Activated CD4-positive, alpha-beta memory T cell treated with anti-CD3 and anti-CD28 coated beads, Interleukin-2, amount 10 ng/mL, durations not matched to agents 7 days and 5 days (primary cell): ENCODE measurements at places on chromosomes 7 and 10. TPM values are rescaled to one million over a fixed set of nuclear protein-coding genes. Genes with fewer than 3 reads are reported as not detected.

DNA sequence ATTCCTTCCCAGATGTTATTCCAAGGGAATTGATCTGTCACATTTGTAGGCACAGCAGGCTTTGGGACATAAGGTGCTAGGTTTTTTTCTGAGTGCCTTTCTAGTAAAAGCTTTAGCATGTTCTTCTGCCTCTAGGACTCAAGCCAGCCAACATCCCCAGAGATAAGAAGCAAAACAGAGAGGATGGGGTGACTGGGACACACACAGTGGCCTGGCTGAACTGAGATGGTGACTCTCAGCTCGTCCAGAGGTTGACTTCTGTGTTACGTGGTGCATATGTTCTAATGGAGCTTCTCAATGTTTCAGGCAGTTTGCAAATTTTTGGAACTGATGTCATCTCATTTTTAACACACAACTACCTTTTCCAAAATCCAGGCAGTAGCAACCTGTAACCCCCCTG lies 188.1 kb upstream of the CELF2 start:
- no peak for DNase-seq

DNA sequence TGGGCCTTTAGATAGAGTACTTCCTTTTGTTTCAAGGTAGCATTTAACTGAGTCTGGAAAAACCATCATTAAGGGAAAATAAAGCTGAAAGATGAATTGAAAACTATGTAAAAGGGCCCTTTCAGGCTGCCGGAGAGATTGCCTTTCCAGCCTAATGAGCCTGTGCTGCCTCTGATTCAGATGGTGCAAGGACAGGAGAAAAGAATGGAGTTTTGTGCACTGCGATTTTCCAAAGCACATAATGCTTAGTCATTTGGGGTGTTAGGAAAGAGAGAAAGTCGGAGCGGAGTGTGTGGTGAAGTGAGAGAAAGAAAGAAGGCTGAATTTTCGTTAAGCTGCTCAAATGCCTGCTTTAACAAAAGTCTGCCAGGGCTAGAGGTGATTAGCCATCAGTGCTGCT lies 259.7 kb downstream of the PAXIP1 start:
- no peak for DNase-seq

- DNase-seq, result no peak
These were observed 112.6 kb downstream of the SH3PXD2A start for GRCh38 chr10:103742824-103743223.

DNA sequence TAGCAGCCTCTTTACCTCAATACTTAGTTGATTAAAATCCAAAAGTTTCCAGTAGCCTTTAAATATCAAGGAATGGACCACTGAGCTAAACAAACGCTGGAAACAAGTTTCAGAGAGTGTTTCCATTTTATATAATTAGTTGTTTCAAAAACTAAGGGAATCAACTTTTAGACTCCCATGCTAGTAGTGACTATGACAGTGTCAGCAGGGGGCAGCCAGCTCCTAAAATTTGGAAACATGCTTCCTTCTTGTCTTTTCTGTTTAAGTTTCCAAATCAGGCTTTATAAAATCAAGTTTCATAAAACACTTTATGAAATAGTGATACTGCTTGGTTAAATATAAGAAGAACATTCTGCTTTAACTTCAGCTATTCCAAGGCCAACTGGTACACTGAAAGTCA lies 138.2 kb upstream of the TMEM229A start:
- no peak for DNase-seq

GRCh38 chr10:65394502-65395297 lies 1531.1 kb upstream of the LRRTM3 start:
- no peak for DNase-seq

GRCh38 chr10:43214956-43215561 lies 51.8 kb downstream of the RASGEF1A start:
- no peak for DNase-seq

DNA sequence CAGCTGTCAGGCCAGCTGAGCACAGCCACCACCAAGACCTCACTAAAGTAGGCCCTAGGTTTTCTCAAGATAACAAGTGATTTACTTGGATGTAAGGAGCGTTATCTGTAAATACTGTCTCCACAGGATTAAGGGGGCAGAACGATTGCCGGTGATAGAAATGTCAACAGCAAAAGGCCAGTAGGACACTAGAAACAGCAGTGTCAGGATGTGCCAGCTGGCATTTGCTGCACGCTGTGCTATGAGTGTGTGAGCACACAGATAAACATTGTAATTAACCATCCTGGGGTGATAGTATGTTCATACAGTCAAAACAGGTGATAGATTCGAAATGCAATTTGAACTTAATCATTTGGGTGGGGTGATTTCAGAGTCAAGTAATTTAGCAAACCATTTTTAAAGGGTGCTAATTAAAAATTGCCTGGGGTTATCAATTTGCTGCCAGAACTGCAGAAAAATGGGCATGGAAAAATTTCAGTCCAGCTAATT lies 36.3 kb upstream of the NOBOX start:
- no peak for DNase-seq

DNA sequence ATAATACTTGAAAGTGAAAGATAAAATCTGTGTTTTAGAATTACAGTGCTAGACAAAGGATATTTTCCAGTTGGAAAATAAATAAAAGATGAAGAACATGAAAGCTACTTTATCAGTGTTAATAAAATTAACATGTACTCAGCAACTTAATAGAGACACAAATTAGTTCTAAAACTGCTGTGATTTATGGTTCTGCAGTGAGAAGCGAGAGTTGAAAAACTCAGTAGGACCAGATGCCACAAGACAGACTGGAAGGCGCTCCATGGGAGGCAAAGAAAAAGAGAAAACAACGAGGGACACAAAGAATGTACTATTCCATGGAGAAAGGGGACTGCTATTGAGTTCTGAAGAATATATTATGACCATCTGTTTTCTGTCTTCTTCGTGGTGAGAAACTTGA lies 590.4 kb downstream of the PHTF2 start:
- DNase-seq, result no peak

DNA sequence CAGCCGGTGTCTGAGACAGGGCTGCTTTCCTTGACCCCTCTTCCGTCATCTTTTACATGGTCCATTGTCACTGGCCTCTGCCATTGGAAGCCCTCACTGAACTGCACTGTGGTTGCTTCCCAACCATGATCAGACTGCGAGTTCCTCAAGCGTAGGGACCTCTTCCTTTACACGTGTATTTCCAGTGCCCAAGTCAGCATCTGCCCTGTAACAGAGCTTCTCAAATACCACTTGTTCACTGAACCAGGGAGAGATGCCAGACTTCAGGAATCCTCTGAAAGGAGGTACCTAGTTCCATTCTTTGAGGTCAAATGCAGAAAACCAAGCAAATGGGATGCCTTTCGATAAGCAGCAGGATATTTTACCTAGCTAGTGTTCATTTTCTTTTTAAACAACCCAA lies 145.1 kb downstream of the NRP1 start:
- no peak for DNase-seq

GRCh38 chr10:1731592-1731991 lies 5.7 kb downstream of the ADARB2 start:
- DNase-seq, result no peak

GRCh38 chr7:517774-518629 lies 1.6 kb downstream of the PDGFA start:
- no peak for DNase-seq

- no peak for DNase-seq
These were observed 27.6 kb downstream of the DRGX start for GRCh38 chr10:49368256-49368655.

- DNase-seq, result no peak
These were observed 72.3 kb upstream of the DNAJB12 start for GRCh38 chr10:72426986-72427385.

DNA sequence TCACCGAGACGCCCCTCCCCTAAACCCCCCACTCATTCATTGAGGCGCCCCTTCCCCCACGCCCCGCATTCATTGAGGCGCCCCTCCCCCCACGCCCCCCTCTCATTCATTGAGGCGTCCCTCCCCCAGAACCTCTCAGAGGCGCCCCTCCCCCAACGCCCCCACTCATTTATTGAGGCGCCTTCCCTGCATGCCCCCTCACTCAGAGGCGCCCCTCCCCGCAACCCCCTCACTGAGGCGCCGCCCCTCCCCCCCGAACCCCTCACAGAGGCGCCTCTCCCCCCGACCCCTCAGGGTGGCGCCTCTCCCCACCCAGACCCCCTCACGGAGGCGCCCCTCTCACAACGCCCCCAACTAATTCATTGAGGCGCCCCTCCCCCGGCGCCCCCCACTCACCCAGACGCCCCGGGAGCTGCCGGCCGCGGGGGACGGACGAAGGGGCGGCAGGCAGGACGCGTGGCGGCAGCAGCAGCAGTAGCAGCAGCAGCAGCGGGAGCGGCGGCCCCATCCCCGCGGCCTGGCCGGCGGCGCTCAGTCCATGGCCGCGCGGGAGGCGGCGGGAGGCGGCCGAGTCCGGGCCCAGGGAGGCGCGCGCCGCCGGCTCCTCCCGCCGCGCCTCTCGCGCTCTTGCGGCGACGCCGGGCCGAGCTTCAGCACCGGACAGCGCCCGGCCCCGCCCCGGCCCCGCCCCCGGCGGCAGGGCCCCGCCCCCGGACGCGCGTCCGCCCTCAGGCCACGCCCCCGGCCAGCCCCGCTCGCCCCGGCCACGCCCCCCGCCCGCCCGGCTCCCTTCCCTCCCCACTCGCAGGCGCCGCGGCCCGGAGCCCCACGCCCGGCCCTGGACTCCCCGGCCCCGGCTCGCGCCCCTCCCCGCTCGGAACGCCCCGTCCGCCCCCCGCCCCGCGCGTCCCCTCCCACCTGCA lies at the start of gene PTPRN2:
TSS of gene PTPRN2 (minus strand) at position 662 of the 923 bp plus-strand sequence.
- DNase-seq, result peak; percentile 62

DNA sequence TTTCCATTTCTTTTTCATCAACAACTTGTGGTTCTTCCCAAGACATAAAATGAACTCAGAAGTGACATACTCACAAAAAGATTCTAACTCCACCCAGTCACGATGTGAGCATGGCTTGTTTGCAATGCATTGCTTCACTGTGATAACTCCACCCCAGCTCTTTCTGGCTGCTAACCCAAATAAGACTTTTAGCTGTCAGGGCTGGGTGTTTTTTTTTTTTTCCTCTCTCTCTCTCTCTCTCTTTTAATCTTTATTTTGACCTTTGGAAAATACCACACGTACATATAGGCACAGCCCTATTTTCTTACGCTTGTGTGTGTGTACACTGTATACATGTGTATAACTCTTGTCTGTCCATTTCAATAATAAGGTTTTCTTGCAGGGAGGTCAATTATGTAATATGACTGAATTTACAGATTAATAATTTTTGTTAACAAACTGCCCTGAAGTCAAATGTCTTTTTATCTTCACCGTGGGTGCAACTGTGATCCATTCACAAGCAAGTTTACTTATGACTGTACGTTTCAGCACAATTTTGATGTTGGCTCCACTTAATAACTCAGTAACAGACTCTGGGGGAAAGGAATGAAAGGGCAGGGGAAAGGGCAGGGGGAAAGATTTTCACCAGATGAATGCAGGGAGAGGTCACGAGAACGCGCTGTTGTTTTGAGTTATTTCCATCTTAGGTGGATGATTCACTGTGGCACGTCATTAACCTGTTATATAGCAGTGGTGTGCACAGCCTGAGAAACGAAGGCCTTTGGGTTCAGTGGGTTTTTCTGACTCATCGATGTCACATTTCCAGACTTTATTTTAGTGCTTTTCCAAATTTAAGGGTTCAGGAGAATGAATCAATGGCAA lies 49.1 kb downstream of the APBB1IP start:
- peak; percentile 74 for DNase-seq

DNA sequence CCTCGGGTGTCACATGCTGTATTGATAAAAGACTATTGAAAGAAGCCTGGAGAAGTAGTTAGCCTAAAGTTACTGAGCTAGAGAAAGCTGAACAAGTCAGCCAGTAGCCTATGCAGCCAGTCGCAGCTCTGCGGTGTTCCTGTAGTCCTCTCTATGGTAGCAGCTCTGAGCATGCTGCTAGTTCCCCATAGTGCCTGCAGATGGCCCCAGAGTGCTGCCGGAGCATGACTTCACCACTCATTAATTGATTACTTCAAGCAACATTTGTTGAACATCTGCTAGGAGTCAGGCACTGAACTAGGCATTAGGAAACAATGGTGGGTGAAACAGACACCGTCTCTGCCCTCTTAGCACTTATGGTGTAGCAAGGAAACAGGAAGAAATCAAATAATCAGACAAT lies 422.7 kb downstream of the SORCS3 start:
- DNase-seq, result no peak

DNA sequence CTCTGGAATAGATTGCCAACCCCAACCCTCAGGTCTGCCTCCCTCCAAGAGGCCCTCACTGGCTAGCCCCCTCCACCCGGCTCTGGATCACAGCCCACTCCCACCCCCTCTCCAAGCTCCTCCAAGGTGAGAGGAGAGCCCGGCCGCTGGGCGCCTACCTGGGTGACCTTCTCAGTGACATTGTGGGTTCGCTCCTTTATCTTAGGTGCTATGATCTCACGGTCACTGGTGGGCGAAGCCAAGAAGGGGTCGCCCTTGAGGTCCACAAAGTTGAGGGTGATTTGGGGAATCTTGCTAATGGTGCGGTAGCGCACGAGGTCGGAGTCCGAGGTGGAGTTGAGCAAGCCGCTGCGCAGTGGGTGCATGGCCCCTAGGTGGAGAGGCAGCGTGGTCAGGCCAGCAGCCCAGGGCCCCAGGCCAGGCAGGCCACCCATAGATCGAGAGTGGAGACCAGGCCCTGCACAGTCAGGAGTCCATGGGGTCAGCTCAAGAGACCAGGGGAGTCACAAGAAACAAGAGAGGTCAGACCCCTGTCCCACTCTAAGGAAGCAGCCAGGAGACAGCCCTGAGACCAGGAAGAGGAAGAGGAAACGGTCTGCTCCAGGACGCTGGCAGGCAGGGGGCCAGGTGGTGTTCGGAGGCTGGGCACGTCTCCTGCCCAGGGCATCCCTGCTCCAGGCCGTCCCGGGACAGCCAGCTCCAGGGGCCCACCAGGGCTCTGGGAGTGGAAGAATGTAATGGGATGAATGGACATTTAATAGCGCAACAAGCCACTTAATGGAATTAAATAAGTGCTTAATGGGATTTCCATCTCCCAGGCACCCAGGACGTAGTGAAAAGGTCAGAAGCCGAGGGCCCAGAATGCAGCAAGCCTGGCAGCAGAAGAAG lies 20.7 kb downstream of the KCNH2 start:
- no peak for DNase-seq

- no peak for DNase-seq
These were observed 86.5 kb downstream of the C10orf105 start for GRCh38 chr10:71632896-71633600.

DNA sequence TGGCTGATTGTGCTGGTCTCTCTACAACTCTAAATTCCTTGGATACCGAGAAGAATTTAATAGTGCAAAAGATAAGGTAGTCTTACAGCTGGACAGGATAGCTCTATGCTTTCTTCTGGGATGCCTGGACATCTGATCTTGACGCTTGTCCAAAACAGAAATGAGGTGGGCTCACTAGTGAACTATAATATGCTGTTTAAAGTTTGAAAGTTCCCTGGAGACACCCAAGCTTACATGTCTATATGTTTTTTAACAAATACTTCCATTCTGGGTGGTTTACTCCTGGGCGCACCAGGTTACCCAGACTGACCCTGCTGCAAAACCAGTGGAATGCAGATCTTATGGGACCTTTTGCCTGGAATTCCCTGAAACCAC lies 702.1 kb upstream of the COBL start:
- DNase-seq, result no peak

The AIMP2 gene
- 22.3 TPM for total RNA-seq

The HOXA5 gene
- total RNA-seq, result not detected

The PDE6C gene
- total RNA-seq, result not detected

The SPDYE16 gene
- total RNA-seq, result 0.25 TPM

The RSPH10B2 gene
- total RNA-seq, result not detected

The BICC1 gene
- total RNA-seq, result 0.08 TPM

The LAMB1 gene
- not detected for total RNA-seq

The HPS6 gene
- 25.7 TPM for total RNA-seq

The FGFR2 gene
- total RNA-seq, result 0.10 TPM

The AMPH gene
- not detected for total RNA-seq
